GM12864 (cell line): ENCODE measurements at places on chromosomes 2 and 18.

- DNase-seq = peak; percentile 33
These were observed 219.6 kb downstream of the TSN start for GRCh38 chr2:121974897-121975661.

GRCh38 chr2:163554864-163555263 lies 180.9 kb downstream of the FIGN start:
- DNase-seq = no peak

DNA sequence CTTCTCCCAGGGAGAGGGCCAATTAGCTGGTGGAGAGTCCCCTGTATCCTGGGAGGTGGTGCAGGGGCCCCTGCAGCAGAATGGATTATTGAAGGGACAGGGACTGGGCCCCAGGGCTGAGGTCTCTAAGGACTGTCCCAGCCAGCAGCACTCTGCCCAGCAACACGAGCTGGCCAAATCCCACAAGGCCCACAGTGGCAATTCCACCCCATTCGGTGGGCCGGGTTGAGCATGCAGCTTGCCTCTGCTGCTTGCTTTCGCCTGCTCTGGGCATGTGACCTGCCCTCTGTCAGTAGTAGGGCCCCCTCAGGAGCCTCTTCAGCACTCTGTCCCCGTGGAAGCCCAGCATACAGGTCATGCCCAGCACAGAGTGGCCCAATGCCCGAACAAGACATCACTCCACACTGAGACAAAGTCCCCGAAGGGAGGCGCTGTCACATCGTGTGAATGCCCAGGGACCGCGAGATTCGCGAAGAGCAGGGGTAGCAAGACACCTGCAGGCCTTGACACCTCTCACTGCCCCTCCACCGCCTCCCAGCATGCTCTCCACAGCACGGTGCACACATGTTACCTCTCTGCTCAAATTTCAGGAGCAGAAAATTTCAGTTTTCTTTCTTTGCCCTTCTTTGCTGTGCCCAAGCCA lies 65.4 kb downstream of the CRACDL start:
- DNase-seq = no peak

GRCh38 chr18:13217971-13218367 lies 591 bp upstream of the LDLRAD4 start:
- no peak for DNase-seq

- DNase-seq = no peak
These were observed 110.0 kb upstream of the RASGRP3 start for GRCh38 chr2:33366473-33366872.

- DNase-seq = no peak
These were observed 338.9 kb downstream of the CCDC85A start for GRCh38 chr2:56522605-56523089.

GRCh38 chr2:53422979-53423378 lies 344.6 kb upstream of the CHAC2 start:
- DNase-seq = peak; percentile 12

GRCh38 chr2:147068071-147068470 lies 776.8 kb upstream of the ACVR2A start:
- no peak for DNase-seq

- no peak for DNase-seq
These were observed 126.3 kb upstream of the CHAC2 start for GRCh38 chr2:53641290-53641689.

DNA sequence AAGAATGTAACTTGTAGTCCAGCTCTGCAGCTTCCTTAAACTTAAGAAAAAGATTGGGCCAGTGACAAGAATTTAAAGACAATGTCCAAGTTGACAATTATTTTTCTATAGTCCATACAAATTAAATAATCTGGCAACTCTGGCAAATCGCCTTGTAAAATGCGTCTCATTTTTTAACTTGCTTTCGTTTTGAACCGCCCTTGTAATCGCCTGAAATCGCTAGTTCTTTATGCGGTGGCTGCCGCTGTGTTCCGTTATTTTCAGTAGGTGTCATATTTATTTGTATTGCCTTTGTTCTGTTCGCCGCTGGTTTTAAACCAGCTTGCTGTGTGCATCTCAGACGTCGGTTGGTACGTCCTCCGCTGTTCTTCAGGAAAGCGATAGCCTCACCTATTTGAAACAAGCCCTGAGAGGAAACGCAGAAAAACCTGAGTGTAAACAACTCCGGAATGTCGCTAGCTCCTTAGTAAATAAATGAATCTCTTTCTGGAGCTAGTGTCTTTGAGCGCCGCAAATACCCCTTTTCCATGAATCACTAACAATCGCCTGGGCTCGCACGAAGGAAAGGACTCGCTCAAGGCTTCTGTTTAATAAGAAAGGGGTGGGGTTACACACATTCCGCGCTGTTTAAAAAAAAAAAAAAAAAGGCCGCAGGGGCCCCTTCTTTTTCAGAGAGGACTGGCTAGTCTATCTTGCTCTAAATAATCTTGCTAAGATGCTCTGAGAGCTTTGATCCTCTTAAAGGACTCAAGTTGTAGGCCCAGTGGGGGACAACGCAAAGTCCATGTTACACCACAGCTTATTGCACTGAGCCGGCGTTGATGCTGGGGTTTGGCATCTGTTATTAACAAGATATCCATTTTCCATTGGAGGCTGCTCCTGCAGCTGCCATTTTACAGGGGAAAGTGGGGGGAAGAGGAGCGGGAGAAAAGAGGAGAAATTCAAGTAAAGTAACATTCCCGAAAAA lies 3.0 kb downstream of the HOXD8 start:
- DNase-seq = no peak

DNA sequence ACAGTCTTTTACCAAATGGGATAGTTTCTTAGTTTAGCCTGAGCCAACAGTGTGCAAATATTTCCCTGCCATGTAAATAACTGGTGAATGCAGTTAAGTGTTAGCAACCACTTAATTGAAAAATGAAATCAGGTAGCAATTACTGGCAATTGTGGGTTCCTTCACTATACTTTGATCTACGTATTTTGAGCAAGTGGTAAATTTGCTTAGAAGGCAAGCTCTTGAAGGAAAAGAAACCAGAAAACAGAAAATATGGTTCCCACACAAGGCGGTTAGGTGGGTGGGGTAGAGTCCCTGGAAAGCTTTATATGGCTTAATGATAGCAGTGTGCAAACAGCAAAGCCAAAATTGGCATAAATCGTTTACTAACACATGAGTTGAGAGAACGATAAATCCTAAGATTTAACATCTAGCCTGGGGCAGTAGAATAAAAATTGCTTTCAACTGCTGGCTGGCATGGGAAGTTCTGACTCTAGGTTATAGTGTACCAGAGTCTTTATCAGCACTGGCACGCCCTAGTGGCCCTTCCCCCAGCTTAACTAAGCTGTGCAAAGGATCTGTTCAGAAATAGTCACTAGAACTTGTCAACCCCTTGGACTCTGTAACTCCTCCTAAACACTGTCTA lies 17.0 kb downstream of the SLC9A2 start:
- DNase-seq = no peak

- DNase-seq = no peak
These were observed 684.7 kb downstream of the EPHA4 start for GRCh38 chr2:220887271-220887870.

DNA sequence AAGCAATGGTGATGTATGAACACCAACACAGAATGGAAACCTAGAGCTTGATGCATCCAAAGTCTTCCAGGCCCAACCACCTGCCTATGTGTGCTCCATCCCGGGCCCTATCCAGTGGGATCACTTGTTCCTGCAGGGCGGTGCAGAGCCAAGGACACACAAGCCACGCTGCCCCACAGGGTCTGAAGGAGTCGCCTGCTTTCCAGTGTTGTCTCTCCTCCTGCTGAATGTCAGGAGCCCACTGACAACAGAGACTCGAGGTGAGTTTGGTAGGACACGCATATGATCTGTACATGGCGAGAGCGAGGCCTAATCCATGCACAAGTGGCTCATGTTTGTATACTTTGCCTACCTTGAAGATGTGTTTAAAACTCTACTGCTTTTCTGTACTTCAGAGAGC lies 70.9 kb upstream of the FHL2 start:
- DNase-seq = no peak

DNA sequence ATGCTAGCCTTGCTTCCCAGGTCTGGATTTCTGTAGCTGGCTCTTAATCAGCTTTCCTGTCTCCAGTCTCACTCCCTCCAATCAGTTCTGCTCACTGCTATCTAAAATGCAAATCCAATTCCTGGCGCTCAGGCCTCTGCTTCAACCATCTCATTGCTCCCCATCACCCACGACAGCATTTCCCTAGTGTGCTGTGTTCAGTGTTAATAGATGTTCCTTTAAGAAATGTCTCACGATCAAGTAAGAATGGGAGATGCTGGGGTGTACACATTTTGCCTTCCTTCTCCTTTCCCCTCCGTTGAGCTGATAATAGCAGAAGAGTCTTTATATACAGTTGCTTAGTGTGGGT lies 1.6 kb upstream of the PUM2 start:
- DNase-seq = no peak

DNA sequence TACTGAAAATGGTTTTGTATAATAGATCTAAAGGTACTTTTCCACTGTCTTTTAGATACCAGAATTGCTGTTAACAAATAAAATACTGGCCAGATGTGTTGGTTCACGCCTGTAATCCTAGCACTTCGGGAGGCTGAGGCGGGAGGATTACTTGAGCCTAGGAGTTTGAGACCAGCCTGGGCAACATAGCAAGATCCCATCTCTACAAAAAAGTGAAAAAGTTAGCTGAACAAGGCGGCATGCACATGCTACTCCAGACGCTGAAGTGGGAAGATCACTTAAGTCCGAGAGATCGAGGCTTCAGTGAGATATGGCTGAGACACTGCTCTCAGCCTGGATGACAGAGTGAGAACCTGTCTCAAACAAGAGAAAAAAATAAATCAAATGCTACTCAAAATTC lies 2.8 kb downstream of the HNMT start:
- DNase-seq = no peak

DNA sequence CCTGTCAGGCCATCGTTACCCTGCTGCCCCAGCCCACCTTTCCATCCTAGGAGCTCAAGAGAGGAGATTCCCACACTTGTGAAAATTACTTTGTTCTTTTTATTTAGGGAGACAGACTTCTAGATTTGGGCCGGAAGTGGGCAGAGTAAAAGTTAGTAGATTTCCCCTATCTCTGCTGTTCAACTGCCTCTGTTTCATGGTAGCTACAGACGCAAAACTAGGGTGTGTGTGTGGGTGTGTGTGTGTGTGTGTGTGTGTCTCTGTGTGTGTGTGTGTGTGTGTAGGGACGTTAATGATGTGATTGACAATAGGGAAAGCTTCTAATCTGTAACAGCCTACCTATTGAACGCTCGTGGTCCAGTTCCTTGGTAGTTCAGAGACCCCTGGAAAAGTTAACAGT lies 438 bp downstream of the PSMA8 start:
- DNase-seq = no peak

GRCh38 chr18:25853691-25854433 lies 236.6 kb downstream of the SS18 start:
- no peak for DNase-seq

GRCh38 chr18:13635046-13635445 lies 91.3 kb downstream of the FAM210A start:
- DNase-seq = no peak
